ENCODE measurements at places on chromosomes 4 and X.

DNA sequence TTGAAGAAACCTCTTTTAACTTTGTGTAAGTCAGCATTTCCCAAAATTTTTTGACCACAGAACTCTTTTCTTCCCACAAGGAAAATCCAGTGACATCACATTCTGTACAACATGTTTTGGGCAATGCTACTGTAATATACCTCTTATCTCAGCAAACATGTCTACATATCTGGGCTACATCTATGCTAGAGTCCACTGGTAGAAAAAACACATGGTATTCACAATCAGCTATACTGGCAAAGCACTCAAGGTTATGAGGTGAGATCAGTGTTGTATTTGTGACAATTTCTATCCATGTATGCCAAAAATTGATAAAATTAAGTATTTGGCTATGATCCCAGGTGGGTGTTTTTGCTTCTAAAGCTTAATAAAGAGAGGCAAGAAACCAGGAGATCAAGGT, 98.0 kb downstream of the ATP11C start:
- DNase-seq = no peak

DNA sequence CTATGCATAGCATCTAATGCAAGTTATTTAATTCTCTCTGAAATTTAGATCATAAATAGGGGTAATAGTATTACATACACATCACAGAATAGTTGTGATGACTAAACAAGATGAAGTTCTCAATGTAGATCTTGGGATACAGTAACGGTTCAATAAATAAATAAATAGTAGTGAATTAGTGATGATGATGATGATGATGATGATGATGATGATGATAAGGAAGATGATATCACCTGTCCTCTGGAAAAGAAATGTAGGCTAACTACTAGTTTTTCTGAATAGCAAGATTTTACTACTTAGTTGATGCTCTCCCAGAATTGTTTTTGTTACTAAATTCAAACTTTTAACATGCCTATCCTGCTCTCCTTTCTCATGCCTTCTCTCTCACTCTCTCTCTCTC, 30.3 kb downstream of the SH3BGRL start:
- no peak for DNase-seq

DNA sequence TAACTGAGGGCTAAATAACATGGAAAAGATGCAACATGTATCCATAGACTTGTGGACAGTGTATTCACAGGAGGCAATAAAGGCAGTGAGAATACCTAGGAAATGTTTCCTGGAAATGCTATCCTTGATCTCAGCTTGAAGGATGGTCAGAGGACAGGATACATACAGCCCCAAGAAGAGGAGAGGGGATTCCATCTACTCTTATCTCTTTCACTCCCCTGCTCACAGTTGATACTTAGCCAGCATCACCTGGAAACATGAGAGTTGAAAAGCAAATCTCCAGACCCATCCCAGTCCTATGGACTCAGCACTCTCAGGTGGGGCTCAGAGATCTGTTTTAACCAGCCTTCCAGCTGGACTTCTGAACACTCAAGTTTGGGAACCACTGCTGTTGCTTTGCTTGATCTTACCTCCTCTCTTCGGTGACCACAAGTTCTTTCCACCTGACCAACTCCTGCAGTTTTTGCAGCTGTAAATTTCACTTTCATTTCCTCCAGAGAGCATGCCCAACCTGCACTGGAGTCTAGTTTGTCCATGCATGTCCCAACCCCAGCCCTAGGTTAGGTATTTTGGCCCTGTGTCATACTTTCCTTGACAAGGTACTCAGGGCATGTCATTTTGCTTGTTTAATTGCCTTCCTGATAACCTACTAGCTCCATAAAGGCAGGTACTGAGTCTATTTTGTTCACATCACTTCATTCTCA, 10.4 kb downstream of the RELL1 start:
- no peak for DNase-seq

GRCh38 chr4:150067859-150068258, 10.4 kb upstream of the DCLK2 start:
- DNase-seq = no peak

DNA sequence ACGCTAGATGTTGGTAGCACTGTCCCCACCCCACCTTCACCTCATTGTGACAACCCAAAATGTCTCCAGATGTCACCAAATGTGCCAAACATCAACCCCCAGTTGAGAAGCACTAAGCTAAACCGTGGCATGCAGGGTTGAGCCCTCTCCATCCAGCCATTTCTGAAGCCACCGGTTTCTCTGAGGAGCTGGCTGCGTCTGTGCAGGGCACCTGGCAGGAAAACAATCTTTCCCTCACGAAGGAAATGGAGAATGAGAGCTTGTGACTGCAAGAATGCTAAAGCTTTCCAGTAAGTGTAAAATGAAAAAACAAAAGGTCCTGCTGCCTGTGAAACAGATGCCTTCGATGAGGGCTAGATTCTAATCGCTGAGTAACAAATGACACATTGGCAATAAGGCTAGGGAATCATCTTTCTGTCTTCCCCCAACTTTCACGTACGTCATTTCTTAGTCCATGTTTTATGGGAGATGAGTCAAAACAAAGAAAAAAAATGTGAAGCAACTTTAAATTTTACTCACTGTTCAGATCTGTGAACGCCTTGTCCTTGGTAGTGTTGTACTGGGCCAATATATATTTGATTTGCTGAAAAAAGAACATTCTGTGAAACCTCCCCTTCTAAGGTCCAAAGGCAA, 59.9 kb downstream of the PROM1 start:
- DNase-seq = no peak

DNA sequence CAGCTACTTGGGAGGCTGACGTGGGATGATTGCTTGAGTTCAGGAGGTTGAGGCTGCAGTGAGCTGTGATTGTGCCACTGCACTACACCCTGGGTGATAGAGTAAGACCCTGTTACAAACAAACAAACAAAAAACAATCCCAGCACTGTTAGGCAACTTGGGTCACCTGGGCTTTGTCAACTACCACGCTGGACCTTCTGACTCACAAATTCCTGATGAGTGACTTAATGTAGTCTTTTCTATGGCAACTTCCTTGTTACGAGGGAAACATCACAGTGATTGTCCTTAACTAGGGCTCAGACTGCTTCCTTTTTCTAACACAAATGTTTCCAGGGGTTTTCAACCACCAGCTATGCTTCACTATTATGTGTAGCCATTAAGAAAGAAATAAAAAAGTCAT, 128.8 kb upstream of the GPC4 start:
- DNase-seq = no peak

- no peak for DNase-seq
These were observed 14.0 kb upstream of the CDKN2AIP start for GRCh38 chr4:183430317-183430993.

DNA sequence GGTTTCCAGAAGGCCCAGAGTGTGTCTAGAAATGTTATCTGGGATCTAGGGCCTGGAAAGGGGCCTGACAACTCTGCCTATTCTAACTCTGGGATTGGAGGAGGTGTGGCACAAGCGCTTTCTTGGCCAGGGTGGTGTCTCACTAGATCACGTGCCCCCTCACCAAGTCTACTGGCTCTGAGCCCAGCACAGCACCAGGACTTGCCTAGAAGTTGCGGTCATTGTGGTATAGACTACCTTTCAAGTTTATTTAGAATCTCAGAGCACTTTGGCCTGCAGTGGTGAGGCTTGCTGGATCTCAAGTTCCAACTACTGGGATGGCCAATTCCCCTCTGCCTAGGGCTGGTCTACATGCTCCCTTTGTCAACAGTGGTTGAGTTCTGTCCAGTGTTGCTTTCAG, 223.3 kb upstream of the MAGEB2 start:
- no peak for DNase-seq

DNA sequence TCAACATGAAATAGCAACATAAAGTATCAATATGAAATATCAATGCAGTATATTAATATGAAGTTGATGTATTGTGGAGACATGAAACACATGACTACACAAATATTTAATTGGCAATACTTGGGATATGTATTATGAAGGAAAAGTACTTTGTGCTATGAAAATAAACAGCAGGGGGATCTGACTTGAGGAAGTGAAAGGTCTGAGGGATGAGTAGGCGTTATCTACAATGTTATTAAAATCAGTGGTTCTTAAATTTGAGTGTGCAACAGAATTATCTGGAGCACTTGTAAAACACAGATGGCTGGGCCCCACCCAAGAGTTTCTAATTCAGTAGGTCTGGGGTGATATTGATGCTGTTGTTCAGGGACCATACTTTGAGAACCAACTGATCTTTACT, 27.4 kb upstream of the ARX start:
- DNase-seq = no peak

DNA sequence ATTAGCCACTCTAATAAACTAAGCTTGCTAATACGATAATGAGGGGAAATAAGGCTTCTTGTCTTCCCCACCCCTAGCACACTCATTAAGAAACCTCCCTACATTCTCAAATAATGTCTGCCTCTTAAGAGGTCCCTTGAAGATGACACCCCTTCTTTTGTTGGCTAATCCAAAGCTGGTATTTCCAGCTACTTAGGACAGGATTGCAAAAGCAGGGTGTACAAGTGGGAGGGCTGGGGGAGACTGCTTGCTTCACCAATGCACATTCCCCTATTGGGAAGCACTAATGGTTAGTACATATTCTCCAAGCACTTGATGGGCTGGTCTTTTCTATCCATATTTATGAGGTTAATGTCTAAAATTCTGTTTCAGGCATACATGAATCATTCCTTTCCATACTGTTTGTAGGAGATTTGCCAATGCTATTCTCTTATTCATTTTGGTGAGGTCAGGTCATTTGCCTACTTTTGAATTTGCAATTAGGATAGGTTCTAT, 16.8 kb upstream of the TIMM8A start:
- no peak for DNase-seq

All from stimulated activated CD8-positive, alpha-beta memory T cell treated with anti-CD3 and anti-CD28 coated beads, Interleukin-15, amount 100 ng/mL, for 1 hour (primary cell).